ENCODE measurements at places on chromosomes 3 and 15.
A peak's percentile ranks its signal among the peaks of the same experiment; 100 is the strongest.

DNA sequence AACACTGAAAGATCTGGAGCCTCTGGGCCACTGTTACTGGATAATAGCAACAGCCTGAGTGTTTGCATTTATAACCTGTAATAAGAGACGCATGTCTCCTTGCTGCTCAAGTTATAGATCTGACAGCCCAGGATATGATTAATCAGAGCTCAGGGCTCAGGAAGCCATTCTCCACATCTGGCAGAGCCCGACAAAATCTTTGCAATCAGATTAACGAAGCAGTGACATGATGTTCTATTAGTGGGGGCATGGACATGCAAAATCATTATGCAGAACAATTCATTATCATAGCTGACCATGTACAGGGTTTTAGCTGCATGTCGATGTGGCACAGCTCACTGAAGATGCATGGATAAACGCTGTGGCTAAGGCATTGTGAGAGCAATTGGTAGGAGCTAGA, 730.3 kb downstream of the ZNF385D start:
- DNase-seq: no peak

- DNase-seq: no peak
Measured at GRCh38 chr3:173586166-173586565, 188.6 kb downstream of the NLGN1 start.

DNA sequence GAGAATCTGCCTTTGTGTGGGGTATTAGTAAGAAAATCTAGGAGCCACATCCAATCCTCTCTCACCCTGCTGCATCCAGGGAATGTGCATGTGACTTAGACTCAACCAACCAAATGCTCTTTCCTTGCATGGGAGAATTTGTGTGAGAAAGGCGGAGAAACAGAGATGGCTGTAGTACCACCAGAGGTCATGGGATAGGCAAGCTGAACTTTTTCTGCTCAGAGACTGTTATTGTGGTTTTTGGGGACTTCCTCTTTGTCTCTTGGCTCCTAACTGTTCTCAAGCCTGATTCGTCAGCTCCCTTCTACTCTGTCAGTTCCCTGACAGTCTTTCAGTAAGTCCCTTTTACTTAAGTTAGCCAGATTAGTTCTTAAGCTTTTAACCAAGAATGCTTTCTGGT, 2.6 kb upstream of the ZSCAN2 start:
- no peak for DNase-seq

- no peak for DNase-seq
Measured at GRCh38 chr3:124745756-124746155, 15.5 kb downstream of the UMPS start.

DNA sequence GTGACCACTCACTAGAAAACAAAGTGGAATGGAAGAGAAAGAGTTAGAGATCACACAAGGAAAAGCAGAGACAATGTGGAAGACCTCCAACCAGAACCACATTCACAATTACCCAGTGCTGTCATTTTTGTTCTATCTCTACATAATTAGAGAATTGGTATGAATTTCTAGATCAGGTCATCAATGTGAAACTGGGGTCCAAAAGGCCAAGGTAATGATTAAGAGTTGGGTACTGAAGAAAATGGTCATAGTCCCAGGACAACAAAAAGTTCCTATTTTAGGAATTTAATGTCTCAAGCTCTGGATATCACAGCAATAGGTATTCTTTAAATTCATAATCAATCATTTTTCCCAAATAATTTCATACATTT, 84.7 kb upstream of the PPIB start:
- no peak for DNase-seq

DNA sequence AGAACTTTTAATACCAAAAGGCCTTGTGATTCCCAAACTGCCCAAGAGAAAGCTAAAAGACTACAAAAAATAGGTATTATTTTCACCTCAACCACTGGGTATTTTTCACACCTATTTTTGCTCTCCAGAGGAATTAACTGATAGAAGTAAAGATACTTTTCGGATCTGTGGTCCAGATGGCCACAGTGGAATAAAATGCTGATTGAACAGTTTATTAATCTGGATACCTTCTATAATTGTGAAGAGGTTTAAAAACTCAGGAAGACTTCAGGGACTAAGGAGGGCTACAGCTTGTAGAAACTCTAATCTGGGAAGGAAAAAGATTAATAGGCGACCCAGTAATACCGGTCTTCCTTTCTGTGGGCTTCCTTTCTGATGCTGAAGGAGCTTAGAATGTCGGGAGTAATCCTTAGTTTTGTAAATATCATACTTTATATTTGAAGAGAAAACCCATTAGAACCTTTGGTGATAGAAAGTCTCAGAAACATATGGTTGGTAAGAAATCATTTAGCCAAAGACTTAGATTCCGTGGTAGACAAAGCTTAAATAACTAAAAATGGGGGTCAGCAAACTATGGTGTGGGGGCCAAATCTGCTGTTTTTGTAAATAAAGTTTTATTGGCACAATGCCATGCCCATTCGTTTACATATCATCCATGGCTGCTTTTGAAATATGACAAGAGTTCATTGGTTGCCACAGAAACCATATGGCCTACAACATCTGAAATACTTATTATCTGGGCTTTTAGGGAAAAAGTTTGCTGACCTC, 47.8 kb downstream of the TTC23 start:
- DNase-seq: no peak

DNA sequence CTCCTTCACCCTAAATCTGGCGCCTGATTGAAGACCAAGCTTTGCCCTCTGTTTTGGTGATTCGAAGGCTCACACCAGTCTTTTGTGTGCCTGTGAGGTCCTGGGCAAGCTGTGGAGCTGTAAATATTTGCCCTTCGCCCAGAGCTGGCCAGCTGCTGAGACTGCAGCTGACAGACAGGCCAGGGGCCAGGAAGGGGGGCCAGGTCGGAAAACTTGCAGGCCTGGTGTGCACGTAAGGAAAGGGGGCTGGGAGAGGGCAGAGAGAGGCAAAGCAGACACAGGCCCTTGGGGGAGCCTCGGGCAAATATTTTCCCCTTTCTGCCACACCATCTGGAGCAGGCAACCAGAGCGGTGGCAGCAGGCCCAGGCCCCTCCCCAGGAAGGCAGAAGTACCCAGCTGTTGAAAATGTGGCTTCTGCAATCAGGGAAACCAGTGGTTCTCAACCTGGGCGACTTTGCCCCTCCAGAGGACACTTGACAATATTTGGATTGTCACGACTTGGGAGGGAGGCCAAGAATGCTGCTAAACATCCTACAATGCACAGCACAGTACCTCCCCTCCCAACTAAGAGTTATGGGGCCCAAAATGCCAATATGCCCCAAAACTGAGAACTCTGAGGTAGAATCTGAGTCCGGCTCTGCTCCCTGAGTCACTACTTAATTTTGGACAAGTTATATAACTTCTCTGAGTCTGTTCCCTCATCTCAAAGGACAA, 2.5 kb downstream of the PDZRN3 start:
- no peak for DNase-seq

GRCh38 chr15:31579282-31579681, 252.6 kb downstream of the KLF13 start:
- DNase-seq: no peak

GRCh38 chr3:81302045-81302444, 459.4 kb downstream of the GBE1 start:
- DNase-seq: no peak

- DNase-seq: no peak
Measured at GRCh38 chr3:64917914-64918453, 230.2 kb upstream of the ADAMTS9 start.

- DNase-seq: no peak
Measured at GRCh38 chr15:48850648-48851047, 27.3 kb upstream of the EID1 start.

DNA sequence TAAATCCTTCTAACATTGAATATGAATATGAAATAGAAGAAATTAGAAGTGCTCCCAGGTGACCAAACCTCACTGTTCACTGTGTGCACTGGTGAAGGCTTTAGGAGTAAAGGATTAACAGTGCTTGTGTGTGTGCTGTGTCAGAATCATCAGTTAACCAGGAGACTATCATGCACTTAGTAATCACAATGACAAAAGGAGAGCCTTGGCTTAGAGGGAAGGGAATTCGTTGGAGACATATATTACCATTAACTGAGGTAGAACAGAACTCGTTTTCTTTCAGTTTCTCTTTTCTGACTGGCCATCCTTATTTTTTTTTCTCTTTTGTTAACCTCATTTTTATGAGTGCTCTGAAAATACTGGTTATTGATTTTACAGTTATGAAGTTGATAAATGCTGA, 213.3 kb upstream of the GBE1 start:
- DNase-seq: no peak

- no peak for DNase-seq
Measured at GRCh38 chr3:121975702-121976302, 46.2 kb downstream of the ILDR1 start.

DNA sequence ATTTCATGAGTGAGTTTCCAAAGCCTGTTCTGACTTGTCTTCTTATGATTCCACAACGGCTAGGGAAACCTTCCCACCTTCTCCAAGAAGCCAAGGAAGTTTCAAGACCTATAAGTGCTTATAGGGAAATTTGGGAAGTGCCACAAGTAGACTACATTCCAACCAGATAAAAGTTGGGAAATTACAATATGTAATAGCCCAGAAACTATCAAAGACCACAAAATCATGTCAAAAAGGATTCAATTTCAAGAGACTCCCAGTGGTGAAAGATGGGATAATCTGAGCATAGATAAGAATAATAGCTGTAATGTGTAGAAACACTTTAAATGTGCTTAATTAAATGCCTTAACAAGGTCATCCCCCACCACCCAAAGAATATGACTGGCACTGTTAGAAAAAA, 169.2 kb upstream of the SLC2A2 start:
- DNase-seq: no peak

- DNase-seq: no peak
Measured at GRCh38 chr3:151989621-151990020, 116.2 kb downstream of the SUCNR1 start.

GRCh38 chr3:88957711-88958439, 149.5 kb upstream of the EPHA3 start:
- peak; percentile 65 for DNase-seq

GRCh38 chr3:195204360-195205163, 66.4 kb downstream of the XXYLT1 start:
- DNase-seq: peak; percentile 90

- no peak for DNase-seq
Measured at GRCh38 chr3:51966922-51967383, 301 bp downstream of the PCBP4 start.

GRCh38 chr3:10978956-10979355, 13.6 kb upstream of the SLC6A1 start:
- DNase-seq: no peak

DNA sequence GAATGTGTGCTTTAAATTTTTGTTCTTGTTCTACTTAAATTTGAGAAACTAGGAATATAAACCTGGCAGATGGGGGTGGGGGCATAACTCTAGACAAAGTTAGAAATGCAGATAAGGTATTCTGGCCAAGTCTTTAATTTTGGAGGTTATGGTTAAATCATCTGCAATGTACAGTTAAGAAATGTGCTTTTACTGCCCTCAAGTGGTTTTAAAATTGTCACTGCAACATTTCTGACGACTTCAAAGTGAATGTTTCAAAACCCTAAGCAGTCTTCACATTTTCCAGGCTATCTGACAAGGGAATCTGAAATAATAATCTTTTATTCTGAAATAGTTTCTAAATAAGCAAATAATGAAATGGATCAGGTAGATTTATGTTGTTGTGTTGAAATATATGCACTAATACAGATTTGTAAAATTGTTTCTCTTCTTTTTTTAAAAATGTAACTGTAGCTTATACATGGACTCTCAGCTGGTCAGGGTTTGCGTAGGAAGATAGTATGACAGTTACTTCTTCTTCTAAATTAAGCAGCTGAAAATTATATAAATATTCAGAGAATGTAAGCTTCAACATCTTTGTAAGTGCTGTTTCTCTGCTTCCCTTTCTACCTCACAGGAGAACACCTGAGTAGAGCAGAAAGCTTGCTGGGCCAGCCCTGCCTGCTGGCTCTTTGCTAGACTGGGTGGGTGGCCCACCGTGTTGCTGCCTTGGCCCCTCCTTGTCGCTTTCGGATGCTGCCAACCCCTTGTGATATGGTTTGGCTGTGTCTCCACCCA, 45.0 kb downstream of the SUCNR1 start:
- DNase-seq: peak; percentile 33

- DNase-seq: no peak
Measured at GRCh38 chr3:176954517-176954916, 242.8 kb downstream of the TBL1XR1 start.

- DNase-seq: no peak
Measured at GRCh38 chr3:43907508-43907858, 216.7 kb downstream of the ABHD5 start.

DNA sequence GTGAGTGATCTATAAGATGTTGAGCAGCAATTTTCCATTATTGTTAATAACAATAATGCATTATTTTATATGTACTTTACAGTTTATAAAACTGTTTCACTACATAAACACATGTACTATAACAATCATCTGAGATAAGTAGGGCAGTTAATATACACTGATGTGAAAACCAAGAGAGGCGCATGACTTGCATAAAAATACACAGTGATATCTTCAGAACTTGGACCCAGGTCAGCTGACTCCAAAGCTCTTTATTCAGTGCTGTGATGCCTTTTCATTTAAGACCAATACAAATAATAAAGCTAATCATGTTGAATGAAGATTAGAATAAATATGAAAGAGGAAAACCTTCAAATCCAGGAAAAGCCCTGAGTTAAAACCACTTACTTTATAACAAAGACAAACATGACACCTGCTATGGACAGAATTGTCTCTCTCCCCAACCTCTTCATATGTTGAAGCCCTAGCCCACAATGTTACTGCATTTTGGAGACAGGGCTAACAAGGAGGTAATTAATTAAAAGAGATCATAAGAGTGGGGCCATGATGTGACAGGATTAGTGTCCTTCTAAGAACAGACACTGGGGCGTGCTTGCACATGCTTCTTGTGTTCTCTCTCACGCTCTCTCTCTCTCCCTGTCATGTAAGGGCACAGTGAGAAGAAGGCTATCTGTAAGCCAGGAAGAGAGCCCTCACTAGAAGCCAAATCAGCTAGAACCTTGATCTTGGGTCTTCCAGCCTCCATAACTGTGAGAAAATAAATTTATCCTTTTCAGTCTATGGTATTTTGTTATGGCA, 55.8 kb upstream of the TSPAN3 start:
- no peak for DNase-seq

DNA sequence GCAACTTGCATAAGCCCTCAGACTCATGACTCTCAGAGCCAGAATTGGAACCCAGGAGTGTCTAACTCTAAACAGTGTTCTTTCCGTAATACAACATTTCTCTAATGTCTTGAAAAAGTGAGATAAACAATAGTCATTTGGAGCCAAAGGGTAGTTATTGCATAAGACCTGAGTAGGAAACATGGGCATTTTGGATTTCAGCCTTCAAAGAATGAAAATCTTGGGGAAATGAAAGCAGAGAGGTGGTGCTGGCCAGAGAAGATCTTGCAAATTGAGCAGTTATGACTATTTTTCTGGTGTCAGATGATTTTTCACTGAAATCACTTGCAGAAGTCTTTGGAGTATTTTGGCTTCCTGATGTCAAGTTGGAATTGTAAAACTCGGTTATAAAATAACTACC, 379.4 kb downstream of the DIPK2A start:
- no peak for DNase-seq

- DNase-seq: no peak
Measured at GRCh38 chr3:175274474-175275218, 415.5 kb downstream of the NAALADL2 start.

- no peak for DNase-seq
Measured at GRCh38 chr15:64548235-64548634, 87.9 kb downstream of the ZNF609 start.

GRCh38 chr3:124444896-124445295, 285.4 kb upstream of the UMPS start:
- DNase-seq: no peak
